ENCODE measurements at places on chromosomes 3 and 15.
A peak's percentile ranks its signal among the peaks of the same experiment; 100 is the strongest.

DNA sequence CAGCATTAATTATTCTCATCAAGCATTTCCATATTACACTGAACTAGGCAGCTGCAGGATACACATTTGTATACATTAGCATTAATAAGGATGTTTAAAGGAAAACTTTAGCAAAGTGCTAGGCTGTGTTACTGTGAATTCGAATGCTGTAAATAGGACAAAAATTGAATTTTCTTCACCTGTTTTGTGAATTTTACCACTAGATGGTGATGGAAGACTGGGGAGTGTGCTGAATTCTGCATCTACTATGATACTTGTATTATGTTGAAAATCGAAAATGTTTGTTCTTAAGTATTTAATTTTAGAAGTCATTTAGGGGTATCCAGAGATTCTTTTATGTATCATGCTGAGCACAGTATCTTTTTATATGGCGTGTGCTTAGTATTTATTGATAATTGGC is 12.3 kb upstream of the P2RY14 start:
- H3K36me3 ChIP-seq: no peaks in the 10 kb centered on the region
- H3K4me3 ChIP-seq: no peak overlapping the region
- no peaks in the 10 kb centered on the region for H3K4me1 ChIP-seq
- H3K27ac ChIP-seq: no peak overlapping the region
- peak; percentile 69 for DNase-seq
- H3K27me3 ChIP-seq: no peaks in the 10 kb centered on the region

DNA sequence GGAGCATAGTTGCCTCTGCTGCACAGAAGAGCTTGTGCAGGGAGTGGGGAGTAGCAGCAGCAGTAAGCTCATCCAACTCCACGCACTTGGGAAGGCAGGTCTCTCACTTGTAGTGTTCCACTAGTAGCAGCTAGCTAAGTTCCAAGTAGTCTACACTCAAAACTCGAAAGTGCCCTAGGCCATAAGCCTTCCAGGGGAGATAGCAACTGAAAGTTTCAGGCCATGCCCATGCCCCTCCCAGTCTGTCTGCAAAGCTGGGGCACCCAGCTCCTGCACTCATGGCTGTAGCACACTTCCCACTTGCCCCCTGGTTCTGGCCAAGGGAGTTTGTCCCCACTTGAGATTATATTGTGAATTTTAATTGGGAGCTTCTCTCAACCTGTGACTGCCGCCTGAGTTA is 57.5 kb downstream of the MFSD1 start:
- H3K4me1 ChIP-seq: no peaks in the 10 kb centered on the region
- H3K4me3 ChIP-seq: no peak overlapping the region
- DNase-seq: no peak
- H3K27ac ChIP-seq: no peak overlapping the region
- H3K36me3 ChIP-seq: no peaks in the 10 kb centered on the region

DNA sequence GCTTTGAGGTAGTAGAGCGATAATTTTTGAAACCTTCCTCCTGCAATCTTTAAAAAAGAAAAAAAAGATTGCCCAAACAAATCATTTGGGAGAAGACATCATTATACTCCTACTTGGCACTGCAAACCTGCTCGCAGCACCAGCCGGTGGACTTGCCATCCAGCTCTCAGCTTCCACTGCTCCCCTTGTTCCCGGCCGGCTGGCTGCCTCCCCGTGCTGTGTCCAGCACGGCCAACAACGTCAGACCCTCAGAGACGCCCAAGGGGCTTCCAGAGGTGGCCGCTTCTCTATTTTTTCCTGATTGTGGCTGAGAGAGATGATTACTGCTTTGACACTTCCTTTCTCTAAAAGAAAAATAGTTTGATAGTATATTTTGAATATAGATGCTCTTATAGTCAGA is 3.0 kb upstream of the BFSP2 start:
- H3K27ac ChIP-seq: no peak overlapping the region
- no peak for DNase-seq
- no peaks in the 10 kb centered on the region for H3K36me3 ChIP-seq
- H3K4me3 ChIP-seq: no peak overlapping the region
- peaks cover 13% of the 10 kb centered on the region for H3K27me3 ChIP-seq

- H3K4me1 ChIP-seq: no peaks in the 10 kb centered on the region
- H3K27ac ChIP-seq: no peak overlapping the region
- no peaks in the 10 kb centered on the region for H3K36me3 ChIP-seq
Observed at GRCh38 chr15:72341361-72341760, 21.4 kb upstream of the CELF6 start.

GRCh38 chr15:68203486-68203885 is 1.6 kb downstream of the CALML4 start:
- peaks cover 27% of the 10 kb centered on the region for H3K4me1 ChIP-seq
- no peak overlapping the region for H3K4me3 ChIP-seq
- no peak overlapping the region for H3K27ac ChIP-seq

- no peaks in the 10 kb centered on the region for H3K36me3 ChIP-seq
- no peaks in the 10 kb centered on the region for H3K27me3 ChIP-seq
- no peaks in the 10 kb centered on the region for H3K4me1 ChIP-seq
- no peak overlapping the region for H3K27ac ChIP-seq
- DNase-seq: peak; percentile 65
- H3K4me3 ChIP-seq: no peak overlapping the region
Observed at GRCh38 chr3:9826815-9827573, 16.8 kb downstream of the RPUSD3 start.

DNA sequence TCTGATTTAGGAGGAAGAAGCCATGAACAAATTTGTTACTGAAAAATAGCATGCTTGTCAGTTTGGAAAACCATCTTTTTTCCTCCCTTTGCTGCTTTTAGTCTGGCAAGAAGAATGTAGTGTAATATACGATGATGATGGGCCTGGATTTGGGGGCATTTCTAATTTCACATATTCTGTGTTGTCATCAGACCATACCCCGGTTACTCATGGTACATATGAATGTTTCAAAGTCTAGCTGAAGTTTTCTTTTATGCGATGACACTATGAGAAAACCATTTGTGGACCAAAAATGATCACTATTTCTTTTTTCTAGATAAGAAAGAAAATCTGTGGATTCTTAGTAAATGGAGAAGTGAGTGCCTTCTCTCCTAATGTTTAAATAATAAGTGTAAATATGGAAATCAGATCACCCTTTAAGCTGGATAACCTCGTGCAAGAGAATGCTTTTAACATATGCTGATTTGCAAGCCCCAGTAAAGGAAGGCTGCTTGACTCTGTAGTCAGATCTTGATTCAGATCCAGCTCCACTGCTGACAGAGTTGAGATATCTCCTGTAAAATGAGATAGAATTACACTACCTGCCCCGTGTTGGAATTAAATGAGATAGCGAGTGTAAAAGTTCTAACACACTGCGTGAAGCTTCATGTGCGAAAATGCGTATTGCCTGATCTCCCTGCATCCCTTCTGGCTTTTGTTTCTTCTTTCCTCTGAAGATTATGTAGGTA is 3.0 kb downstream of the MEF2A start:
- H3K4me3 ChIP-seq: no peak overlapping the region
- DNase-seq: no peak
- H3K27me3 ChIP-seq: no peaks in the 10 kb centered on the region
- no peaks in the 10 kb centered on the region for H3K36me3 ChIP-seq

- peaks cover 6% of the 10 kb centered on the region for H3K4me1 ChIP-seq
- no peak overlapping the region for H3K27ac ChIP-seq
- no peak overlapping the region for H3K4me3 ChIP-seq
- no peaks in the 10 kb centered on the region for H3K36me3 ChIP-seq
Observed at GRCh38 chr15:67925182-67925581, 85.3 kb upstream of the RNU6-1 start.

DNA sequence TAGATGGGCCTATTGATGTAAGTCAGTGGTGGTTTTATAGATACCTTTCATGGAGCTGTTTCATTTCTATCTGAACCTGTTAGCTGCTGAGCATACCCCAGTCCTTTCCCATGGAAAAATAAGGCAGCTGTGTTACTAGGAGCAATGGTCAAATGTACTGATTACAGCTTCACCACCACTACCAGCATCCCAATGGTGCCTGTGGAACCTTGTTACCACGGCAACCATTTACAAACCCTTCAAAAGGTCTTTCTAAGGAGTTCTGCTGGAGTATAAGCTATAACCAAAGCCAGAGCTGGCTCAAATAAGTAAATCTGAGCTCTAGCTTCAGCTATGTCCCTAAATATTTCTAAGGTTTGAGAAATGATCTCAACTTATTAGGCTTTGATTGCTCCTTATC is 133.4 kb upstream of the ACP3 start:
- H3K27me3 ChIP-seq: peaks cover 2% of the 10 kb centered on the region
- H3K4me1 ChIP-seq: no peaks in the 10 kb centered on the region
- no peak for DNase-seq
- no peak overlapping the region for H3K27ac ChIP-seq
- H3K36me3 ChIP-seq: no peaks in the 10 kb centered on the region

- no peak for DNase-seq
- no peak overlapping the region for H3K27ac ChIP-seq
- no peaks in the 10 kb centered on the region for H3K27me3 ChIP-seq
- no peaks in the 10 kb centered on the region for H3K4me1 ChIP-seq
- H3K4me3 ChIP-seq: no peak overlapping the region
Observed at GRCh38 chr3:5330152-5330810, 142.8 kb downstream of the EDEM1 start.

GRCh38 chr3:168467115-168467714 is 371.5 kb upstream of the GOLIM4 start:
- H3K4me1 ChIP-seq: no peaks in the 10 kb centered on the region
- no peaks in the 10 kb centered on the region for H3K36me3 ChIP-seq
- no peak for DNase-seq
- no peak overlapping the region for H3K27ac ChIP-seq

DNA sequence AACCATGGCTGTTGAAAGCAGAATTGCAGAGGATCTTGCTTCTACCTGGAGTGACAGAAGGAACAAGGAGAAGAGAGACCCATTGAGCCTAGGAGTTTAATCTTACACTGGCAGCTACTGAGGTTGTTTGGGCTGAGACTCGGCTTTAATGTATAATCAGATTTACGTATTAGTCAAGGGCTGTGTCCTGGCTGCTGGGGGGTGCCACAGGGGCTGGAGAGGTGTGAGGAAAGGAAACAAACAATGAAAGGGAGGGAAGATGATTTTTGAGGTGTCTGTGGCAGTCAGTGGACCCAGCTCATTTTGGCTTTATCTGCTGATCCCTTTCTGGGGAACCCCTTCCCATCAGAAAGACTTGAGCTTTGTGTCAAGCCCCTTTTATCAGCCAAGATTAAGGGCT is 95.7 kb downstream of the PRICKLE2 start:
- no peak for DNase-seq
- no peaks in the 10 kb centered on the region for H3K36me3 ChIP-seq
- no peaks in the 10 kb centered on the region for H3K4me1 ChIP-seq
- no peak overlapping the region for H3K27ac ChIP-seq
- H3K27me3 ChIP-seq: peaks cover 6% of the 10 kb centered on the region

- H3K27ac ChIP-seq: no peak overlapping the region
- no peaks in the 10 kb centered on the region for H3K4me1 ChIP-seq
- no peaks in the 10 kb centered on the region for H3K27me3 ChIP-seq
- H3K4me3 ChIP-seq: no peak overlapping the region
Observed at GRCh38 chr3:4449043-4449805, 17.8 kb downstream of the SUMF1 start.

DNA sequence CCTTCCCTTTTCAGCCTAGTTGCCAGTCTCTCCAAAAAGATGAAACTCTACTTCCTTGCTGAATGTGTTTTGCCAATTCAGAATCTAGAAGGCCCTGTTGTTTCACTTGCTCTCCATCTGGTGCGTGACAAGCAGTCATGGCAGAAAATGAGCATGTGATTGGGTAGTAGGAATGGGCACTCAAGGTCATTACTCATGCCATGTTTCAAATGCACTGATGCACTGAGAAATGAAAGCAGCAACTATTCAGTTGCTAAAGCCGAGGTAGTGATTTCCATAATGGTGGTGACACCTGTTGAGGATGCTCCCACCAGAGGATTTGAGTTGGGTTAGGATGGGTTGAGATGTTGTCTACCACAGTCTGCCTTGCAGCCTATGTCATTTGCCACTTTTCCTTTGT is 12.7 kb downstream of the ZBTB38 start:
- peaks cover 27% of the 10 kb centered on the region for H3K4me1 ChIP-seq
- H3K36me3 ChIP-seq: no peaks in the 10 kb centered on the region
- no peak overlapping the region for H3K4me3 ChIP-seq

GRCh38 chr3:51304230-51304629 is 80.9 kb upstream of the MANF start:
- no peak overlapping the region for H3K4me3 ChIP-seq
- no peaks in the 10 kb centered on the region for H3K4me1 ChIP-seq
- DNase-seq: no peak

GRCh38 chr15:70636540-70637165 is 126.7 kb downstream of the UACA start:
- H3K4me3 ChIP-seq: no peak overlapping the region
- DNase-seq: peak; percentile 24
- H3K27me3 ChIP-seq: peaks cover 10% of the 10 kb centered on the region
- no peaks in the 10 kb centered on the region for H3K36me3 ChIP-seq
- H3K27ac ChIP-seq: no peak overlapping the region

DNA sequence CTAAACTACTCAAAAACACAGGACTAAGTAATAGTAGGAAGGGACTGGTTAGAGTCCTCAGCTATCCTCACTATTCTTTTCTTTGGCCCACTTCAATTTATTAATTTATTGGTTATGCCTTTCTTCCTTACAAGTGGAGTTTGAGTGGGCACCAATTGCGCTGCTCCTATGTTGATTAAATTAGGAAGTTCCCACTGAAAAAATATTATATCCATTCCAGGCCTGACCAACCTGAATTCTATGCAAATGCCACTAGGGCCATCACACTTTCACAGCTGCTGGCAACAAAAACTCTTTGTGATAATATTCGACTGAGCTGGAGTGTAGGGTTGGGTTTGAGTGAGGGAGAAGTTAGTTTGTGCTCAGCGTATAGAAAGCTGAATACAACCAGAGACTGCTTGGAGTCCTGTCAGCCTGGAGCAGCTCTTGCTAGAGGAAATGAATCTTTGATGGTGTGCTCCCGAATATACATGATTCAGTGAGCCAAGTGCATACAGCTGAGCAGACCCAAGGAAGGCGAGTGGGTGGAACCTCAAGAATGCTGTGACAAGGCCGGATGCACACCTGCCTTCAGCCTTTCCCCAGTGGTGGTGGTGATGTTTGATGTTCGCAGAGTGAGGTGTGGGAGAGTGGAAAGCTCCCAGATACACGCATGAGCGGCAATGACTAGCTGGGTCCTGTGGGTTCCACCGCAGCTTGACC is 1.5 kb downstream of the ARHGEF3 start:
- no peak for DNase-seq
- no peaks in the 10 kb centered on the region for H3K4me1 ChIP-seq
- H3K27me3 ChIP-seq: no peaks in the 10 kb centered on the region
- H3K27ac ChIP-seq: no peak overlapping the region
- H3K4me3 ChIP-seq: no peak overlapping the region

GRCh38 chr3:40961104-40961857 is 238.0 kb upstream of the CTNNB1 start:
- no peak overlapping the region for H3K27ac ChIP-seq
- DNase-seq: no peak
- H3K36me3 ChIP-seq: no peaks in the 10 kb centered on the region
- no peaks in the 10 kb centered on the region for H3K27me3 ChIP-seq
- no peak overlapping the region for H3K4me3 ChIP-seq
